ENCODE measurements at places on chromosomes 3 and 15. TPM values are rescaled to one million over a fixed set of nuclear protein-coding genes. Genes with fewer than 3 reads are reported as not detected.

GRCh38 chr15:74378848-74379247, 11.4 kb upstream of the CYP11A1 start:
- DNase-seq = no peak

GRCh38 chr15:50953302-50953701, 44.8 kb downstream of the AP4E1 start:
- DNase-seq = no peak

- no peak for DNase-seq
Measured at GRCh38 chr15:82828075-82828474, 18.6 kb downstream of the WHAMM start.

DNA sequence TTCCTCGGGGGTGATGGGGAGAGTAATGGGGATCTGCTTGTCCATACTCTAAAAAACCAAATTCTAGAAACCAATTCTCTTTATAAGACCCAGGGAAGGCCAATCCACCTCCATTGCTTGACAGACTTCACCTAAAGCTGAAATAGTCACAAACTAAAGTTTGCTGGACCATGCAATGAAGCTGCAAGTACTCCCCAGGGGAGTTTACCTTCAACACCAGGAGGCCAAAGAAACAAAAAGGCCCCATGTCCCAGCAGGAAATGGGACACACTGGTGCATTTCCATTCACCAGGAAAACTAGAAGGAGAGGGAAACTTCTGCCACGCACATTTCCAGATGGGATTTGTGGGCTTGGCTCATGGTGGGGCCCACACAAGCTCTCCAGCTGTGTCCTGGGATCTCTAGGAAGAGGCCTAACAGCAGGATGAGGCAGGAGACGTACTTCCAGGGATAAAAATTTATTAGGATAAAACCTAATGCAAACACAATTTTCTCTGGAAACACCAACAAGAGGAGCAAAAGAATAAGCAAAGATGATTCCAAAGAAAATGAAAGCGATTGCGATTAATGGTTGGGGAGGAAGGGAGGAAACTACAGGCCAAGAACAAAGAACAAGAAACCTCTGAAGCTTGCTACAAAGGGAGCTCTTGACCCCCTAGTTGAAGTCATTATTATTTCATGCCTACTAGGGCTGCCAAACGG, 238.0 kb upstream of the LRTM1 start:
- DNase-seq = no peak

Gene SLC25A36
- polyA plus RNA-seq = 34.7 TPM

GRCh38 chr3:40827942-40828688, 303.4 kb downstream of the ZNF621 start:
- no peak for DNase-seq

Gene LTF
- polyA plus RNA-seq = 1.5 TPM

Gene LMAN1L
- polyA plus RNA-seq = not detected

Gene NME9
- 0.54 TPM for polyA plus RNA-seq

- DNase-seq = no peak
Measured at GRCh38 chr3:59266551-59266950, 216.7 kb upstream of the CFAP20DC start.

Gene PPP1R14D
- polyA plus RNA-seq = not detected

Gene ATP13A4
- polyA plus RNA-seq = 0.30 TPM

DNA sequence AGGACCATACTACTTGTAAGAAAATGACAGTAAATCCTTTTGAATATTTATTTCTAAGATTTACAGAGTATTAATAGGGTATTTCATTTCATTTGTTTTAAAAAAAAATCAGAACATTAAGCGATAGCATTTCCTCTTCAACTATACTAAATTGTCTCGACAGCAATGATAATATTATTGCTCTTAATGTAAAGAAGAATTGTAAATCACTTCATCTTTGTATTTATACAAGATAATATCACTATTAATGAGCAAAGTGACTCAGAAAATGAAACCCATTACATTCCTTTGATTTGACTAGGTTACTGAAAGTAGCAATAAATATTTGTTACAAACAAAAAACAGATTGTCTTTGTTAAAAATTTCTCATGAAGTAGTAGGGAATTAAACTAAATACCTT, 131.1 kb upstream of the CNTN4 start:
- no peak for DNase-seq
